C1 segment of cervical spinal cord (tissue), 14 donors: ENCODE measurements at places on chromosomes 5 and 9.

DNA sequence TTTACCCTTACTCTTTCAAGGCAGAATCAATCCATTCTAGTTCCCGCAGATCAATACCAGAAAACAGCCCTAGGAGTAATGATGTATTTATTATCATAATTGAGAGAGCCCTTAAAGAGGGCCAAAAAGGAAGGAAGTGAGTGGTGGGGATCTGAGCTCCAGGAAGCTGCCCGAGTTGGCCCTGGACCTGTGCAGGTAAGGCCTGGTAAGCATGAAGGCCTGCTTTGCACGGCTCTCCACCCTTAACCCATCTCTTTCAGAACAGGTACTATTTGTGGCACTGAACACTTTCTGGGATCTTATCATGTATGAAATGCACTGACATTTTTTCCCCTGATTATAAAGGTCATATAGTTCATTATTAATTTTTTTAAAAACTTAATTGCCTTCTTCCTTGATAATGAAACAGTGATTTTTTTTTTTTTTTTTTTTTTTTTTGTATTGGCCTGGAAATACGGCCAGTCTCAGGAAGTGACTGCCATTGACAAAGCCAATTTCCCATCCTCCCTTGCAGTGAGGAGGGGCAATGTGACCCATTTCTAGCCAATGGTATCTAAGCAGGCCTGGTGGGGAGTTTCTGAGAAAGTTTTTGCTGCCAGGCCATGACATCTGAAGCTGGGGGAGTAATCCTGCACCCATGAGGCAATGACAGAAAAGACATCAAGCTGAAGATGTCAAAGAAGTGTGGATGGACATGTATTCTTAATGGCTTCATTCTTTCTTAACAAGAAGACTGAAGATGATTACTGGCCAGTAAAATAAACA, 6.3 kb upstream of the MVB12B start:
- DNase-seq = no peak

DNA sequence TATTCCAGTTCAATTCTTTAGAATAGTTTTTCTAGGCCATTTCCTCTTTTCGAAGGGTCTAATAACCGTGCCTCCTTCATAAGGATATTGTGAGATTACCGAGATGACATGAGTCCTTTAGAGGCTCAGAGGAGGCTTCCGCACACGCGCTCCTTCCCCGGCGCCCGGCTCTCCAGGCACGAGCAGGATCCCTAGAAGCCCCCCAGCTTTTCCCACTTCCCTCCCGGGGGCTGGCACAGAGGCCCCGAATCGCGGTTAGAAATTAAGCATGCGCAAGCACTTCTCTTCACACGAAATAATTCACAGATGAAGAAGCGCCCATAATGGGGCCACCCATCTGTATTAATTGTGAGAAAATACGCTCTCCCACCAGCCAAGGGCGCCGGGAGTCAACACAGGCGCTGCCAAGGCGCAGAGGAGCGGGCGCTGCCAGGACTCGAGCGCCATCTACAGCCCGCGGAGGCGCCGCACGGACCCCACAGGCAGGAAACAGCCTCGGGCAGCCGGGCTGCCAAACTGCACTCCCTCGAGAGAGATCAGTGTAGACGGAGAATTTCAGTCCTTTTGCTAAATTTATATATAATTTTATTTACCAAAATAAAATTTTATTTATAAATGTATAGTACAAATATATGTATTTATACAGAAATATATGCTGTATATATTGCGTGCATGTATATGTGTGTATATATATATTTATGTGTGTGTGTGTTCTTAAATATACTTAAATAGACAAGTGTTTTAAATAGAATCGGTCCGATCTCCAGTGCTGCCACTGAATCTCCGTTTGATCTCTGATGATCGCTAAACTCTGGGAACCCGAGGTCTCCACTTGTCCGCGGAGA, 258.1 kb upstream of the NFIL3 start:
- peak; percentile 50 for DNase-seq

- DNase-seq = no peak
Measured at GRCh38 chr5:121164632-121165031, 687.0 kb upstream of the FTMT start.

DNA sequence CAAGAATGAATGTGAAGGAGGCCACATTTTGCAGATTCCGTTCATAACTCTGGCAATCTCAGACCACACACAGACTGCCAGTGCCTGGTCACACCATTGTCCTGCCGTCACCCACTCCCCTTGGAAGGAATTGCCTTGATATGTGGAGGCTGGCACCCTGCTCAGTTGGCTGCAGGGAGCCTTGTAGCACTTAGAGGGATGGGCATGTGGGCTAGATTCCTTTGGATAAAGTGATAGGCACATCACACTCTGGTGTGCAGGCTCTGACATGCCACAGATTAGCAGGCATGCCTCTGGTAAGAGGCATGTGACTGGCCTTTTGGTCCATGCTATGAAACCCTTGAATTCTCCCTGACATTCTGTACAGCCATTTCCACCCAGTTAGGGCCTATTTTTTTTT, 254.6 kb upstream of the PIK3R1 start:
- no peak for DNase-seq

DNA sequence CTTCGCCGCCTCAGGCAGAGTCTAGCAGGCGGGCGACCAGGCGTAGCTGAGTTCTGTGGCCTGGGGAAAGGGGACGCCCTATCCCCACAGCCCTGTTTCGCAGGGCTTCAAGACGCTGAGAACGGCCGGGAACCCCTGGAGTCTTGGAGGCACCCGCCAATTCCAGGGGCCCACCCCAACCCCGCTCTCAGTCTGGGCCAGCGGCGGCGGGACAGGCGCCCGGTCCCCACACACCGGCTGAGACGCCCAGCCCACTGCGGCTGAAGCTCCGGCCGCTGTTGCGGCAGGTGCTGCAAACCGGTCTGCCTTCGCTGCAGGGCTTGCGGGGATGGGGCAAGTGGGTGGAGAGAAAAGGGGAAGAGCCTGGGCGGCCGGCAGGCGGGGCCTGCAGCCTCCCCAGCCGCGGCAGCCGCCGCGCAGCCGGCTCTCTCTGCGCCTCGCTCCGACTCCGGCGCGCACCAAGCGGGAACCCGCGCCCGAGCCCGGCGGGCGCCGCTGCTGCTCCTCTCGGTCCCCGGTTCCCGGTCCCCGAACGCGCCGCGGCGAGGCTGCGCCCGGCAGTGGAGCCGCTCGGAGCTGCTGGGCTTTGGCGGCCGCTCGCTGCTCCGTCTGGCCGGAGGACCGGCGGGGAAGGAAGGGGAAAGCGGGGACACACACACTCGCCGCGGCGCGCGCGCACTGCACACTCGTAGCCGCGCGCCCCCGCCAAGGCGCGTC, at the start of gene PIP5K1B:
TSS of gene PIP5K1B (plus strand) at position 427 of the 717 bp plus-strand sequence. CDS start 117,375 bp downstream, outside the sequence.
- peak; percentile 51 for DNase-seq

DNA sequence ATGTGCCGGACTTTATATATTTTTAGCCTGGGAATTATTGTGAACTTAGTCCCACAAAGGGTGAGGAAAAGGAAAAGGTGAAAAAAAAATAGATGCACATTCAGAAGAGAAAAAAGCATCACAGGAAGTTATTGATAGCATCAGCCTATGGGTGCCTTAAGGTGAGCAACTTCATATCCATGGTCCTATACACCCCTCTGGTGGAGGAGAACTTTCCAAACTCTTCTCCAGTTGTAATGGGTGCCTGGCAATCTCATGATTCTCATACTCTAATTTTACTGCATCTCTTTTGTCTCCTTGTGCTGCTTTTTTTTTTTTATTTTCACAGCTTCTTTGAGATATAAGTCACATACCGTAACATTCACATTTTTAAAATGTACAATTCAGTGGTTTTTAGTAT, 107.4 kb downstream of the JAKMIP2 start:
- no peak for DNase-seq

DNA sequence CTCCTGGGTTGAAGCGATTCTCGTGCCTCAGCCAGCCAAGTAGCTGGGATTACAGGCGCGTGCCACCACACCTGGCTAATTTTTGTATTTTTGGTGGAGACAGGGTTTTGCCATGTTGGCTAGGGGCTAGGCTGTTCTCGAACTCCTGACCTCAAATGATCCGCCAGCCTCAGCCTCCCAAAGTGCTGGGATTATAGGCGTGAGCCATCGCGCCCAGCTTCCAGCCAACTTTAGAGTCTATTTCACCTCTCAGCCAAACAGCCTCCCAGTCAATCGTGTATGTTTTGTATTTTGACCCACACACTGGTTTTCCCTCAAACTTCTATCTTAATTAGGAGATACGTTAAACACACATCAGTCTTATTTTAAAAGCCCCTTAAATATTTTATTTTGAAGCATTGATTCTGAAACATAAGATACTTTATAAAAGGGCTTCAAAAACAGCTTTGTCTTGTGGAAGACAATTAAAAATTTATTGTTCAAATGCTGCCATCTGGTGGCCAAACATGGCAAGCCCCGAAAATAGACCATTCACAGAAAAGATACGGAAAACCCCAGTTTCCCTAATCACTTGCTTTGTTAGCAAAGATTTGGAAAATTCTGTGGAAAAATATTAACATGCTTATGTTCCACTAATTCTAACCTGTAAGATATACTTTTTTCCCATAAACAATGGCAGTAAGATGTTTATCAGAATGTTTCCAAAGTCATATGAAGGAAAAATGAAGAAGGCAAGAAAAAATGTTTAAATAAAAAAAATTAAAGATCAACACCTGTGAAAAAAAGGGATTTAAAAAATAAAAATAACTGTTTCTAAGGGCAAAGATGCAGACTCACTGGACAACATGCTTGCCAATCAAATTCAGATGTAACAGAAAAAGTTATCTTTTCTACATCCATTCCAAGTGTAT, 33.1 kb downstream of the APTX start:
- peak; percentile 25 for DNase-seq

DNA sequence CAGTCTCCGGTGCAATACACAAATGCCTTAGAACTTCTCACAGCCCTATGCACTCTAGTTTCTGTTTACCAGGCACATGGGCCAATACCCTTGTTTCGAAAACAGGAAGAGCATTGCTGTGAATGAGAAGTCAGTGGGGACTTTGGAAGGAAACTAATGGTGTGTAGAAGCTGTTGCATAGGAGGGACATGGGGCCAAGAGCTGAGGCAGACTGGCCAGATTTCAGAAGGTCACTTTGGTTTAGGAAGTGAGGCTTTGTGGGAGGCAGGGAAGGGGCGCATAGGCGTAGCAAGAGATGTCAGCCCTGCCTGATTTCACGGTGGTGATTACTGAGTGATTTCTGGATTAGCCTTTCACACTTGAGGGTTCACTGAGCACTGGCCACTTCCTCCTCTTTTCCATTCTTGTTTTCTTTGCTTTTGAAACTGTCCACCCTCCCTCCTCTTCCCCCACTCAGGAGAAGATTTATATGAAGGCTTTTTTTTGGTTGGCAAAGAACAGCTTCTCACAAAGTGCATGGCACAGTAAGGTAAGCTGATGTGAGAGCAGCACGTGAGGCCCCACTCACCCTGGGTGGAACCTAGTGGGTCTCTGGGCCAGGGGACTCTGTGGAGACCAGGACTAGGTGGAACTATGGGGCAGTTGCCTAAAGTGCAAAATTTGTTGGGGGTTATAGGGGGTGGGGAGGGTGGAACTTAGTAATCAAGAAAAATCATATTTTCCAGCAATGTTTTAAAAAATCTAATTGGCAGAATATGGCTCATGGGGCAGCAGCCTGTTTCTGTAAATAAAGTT, 6.1 kb upstream of the TMEM252 start:
- no peak for DNase-seq

DNA sequence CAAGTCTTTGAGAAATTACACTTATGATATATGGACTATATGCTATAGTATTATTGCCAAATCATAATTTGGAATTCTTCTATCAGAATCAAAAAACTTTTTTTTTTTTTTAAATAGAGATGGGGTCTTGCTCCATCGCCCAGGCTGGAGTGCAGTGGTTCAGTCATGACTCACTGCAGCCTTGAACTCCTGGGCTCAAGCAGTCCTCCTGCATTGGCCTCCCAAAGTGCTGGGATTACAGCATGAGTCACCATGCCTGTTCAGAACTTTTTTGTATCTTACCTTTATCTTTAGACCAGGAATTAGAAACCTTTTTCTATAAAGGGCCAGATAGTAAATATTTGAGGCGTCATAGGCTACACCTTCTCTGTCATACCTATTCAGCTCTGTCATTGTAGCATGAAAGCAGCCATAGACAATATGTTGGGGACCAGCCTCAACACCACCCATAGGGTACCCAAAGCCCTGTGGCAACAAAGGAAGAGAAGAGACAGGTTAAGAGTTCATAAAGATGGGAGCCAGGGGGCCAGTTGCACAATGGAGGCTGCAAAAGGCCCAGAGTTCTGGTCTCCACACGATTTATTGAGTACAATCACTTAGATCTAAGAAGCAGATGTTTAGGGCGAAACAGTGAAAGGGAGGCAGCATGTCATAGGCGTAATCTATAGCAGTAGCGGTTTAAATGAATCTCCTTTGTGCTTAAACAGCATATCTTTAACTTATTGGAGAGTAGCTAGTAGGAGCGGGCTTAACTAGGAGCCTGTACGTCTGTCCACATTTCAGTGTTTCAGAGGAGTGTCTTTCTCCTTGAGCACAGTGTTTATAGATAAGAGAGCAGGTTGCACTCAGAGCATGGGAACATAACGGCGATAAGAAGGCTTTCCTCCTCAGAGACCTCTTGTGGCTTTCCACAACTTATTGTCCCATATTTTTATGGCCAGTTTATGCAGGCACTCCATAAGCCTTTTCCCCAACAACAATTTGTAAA, 12.5 kb downstream of the ECM2 start:
- DNase-seq = no peak

GRCh38 chr5:91194824-91195381, 188.2 kb downstream of the ARRDC3 start:
- DNase-seq = no peak

- DNase-seq = no peak
Measured at GRCh38 chr5:144249755-144250464, 79.2 kb downstream of the KCTD16 start.

GRCh38 chr5:124303366-124303765, 443.1 kb downstream of the ZNF608 start:
- no peak for DNase-seq

- DNase-seq = peak; percentile 1
Measured at GRCh38 chr9:79357616-79358015, 214.1 kb upstream of the TLE4 start.

DNA sequence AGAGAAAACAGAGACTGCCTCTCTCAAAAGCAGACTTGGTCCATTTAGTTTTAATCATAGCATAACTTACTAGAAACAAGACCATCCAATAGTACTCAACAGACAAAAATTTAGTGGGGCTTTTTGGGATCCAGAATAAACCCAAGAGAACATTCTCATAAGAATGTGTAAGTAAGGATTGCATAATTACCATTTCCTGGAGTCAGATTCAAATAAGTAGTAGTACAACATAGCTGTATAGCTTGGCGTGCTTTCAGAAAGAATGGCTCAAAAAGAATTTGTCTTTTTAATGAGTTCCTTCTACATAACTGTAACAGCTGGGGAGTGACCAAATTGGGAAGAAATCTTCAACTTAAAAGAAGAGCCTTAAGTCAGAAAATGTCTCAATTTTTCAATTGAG, 145.4 kb downstream of the DENND1A start:
- DNase-seq = no peak

GRCh38 chr5:172636279-172637050, 4.6 kb upstream of the NEURL1B start:
- DNase-seq = no peak
